Ovary (tissue), 10 donors: ENCODE measurements at places on chromosomes 4 and X.

- H3K27ac ChIP-seq = no peak overlapping the region
- no peaks in the 10 kb centered on the region for H3K4me1 ChIP-seq
- no peak overlapping the region for H3K4me3 ChIP-seq
- no peaks in the 10 kb centered on the region for H3K27me3 ChIP-seq
- no peaks in the 10 kb centered on the region for H3K36me3 ChIP-seq
Measured at GRCh38 chr4:109943745-109944144, 31.1 kb downstream of the EGF start.

DNA sequence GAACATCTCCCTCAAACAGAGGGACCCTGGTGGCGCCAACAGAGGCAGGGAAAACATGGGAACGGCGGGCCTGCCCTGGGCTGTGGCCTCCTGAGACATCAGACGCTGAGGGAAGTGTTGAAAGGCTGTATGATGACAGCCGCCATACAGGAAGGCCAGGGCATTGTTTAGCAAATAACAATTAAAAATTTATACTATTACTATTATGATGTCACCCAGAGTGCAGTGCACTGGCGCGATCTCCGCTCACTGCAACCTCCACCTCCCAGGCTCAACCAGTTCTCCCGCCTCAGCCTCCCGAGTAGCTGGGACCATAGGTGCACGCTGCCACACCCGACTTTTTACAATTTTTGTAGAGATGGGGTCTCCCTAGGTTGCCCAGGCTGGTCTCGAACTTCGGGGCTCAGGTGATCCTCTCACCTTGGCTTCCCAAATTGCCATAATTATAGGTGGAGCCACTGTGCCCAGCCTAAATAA, 54.6 kb downstream of the CPZ start:
- no peak overlapping the region for H3K4me3 ChIP-seq
- no peaks in the 10 kb centered on the region for H3K4me1 ChIP-seq
- peak; percentile 2 for DNase-seq

- no peaks in the 10 kb centered on the region for H3K36me3 ChIP-seq
- H3K4me1 ChIP-seq = no peaks in the 10 kb centered on the region
- DNase-seq = no peak
- no peak overlapping the region for H3K27ac ChIP-seq
- H3K4me3 ChIP-seq = no peak overlapping the region
Measured at GRCh38 chr4:72323227-72323626, 245.8 kb downstream of the ADAMTS3 start.

GRCh38 chr4:43456383-43456782, 563.9 kb downstream of the GRXCR1 start:
- H3K36me3 ChIP-seq = no peaks in the 10 kb centered on the region
- no peak overlapping the region for H3K27ac ChIP-seq
- H3K4me3 ChIP-seq = no peak overlapping the region
- DNase-seq = no peak
- no peaks in the 10 kb centered on the region for H3K27me3 ChIP-seq

DNA sequence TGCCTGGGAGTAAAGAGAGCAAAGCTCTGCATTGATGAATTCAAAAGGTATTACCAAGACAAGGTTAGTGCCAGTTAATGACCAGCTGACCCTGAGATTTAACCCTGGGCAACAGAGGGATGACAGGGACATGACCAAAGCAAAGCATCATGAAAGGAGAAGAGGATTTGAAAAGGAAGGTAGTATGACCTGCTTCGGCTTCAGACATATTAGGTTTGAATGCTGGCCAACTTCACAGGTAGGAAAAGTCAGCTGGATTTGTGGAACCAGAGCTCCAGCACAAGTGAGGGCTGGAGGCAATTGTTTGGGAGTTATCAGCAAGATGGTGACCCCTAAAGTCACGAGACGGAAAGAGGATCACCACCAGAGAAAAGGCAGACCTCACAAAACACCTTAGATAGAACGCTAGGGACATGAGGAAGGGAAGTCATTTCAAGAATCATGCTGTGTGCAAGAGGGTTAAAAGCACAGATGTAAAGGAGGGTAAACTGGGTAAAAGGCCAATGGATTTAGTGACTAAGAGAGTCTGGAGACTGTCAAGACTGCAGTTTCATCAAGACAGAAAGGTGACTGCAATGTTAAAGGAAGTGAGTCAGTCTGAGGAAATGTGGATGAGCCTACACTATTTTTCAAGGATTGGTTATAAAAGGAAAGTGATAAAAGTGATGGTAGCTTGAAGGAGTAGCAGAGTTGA, 45.6 kb downstream of the SH3RF1 start:
- DNase-seq = no peak
- H3K4me1 ChIP-seq = peaks cover 5% of the 10 kb centered on the region
- no peaks in the 10 kb centered on the region for H3K36me3 ChIP-seq
- H3K4me3 ChIP-seq = no peak overlapping the region
- H3K27me3 ChIP-seq = no peaks in the 10 kb centered on the region

DNA sequence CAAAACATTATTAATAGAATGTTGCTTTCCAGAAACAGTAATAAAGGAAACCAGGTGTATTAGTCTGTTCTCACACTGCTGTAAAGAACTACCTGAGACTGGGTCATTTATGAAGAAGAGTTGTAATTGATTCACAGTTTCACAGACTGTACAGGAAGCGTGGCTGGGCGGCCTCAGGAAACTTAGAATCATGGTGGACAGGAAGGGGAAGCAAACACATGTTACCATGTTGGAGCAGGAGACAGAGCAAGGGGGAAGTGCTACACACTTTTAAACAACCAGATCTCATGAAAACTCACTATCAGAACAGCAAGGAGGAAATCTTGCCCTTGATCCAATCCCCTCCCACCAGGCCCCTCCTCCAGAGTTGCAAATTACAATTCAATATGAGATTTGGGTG, 815.8 kb downstream of the TRIML1 start:
- H3K27me3 ChIP-seq = peaks cover 3% of the 10 kb centered on the region
- DNase-seq = no peak
- H3K4me3 ChIP-seq = no peak overlapping the region

GRCh38 chr4:13627606-13628311, at the start of gene BOD1L1:
Gene BOD1L1, minus strand, starts transcription at chr4:13627725. Its CDS starts 138 bp downstream, at chr4:13627587.
- H3K4me1 ChIP-seq = peaks cover 11% of the 10 kb centered on the region
- H3K27me3 ChIP-seq = no peaks in the 10 kb centered on the region
- peak within 1 kb of the TSS; percentile 65 for H3K4me3 ChIP-seq
- no peaks in the 10 kb centered on the region for H3K36me3 ChIP-seq
- H3K27ac ChIP-seq = peak within 1 kb of the TSS; percentile 86
- peak; percentile 83 for DNase-seq

- H3K36me3 ChIP-seq = no peaks in the 10 kb centered on the region
- no peaks in the 10 kb centered on the region for H3K27me3 ChIP-seq
- no peak for DNase-seq
- H3K4me1 ChIP-seq = peaks cover 8% of the 10 kb centered on the region
- peak overlapping the region; percentile 49 for H3K4me3 ChIP-seq
Measured at GRCh38 chr4:154490234-154490582, 1.4 kb downstream of the DCHS2 start.

DNA sequence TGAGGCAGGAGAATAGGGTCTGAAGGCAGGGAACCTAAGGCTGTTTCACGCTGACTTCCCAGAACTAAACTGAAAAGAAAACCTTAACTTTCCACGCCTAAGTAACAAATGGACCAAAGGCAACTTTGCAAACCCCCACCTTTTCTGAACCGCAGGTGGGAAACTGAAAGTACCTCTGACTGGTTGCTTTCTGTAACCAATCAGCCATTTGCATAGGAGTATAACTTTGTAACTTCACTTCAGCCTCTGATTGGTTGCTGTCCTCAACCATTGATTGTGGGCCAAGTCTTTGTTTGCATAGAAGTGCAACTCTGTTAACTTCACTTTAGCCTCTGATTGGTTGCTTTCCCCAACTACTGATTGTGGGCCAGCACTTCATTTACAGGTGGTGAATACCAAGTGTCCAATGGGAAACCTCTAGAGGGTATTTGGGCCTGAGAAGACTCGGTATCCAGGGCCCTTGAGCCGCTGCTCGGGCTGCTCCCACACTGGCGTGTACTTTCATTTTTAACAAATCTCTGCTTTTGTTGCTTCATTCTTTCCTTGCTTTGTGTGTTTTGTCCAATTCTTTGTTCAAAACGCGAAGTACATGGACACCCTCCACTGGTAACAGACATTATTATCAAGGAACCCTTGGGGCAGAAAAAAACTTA, 121.6 kb upstream of the CBR4 start:
- no peak overlapping the region for H3K4me3 ChIP-seq
- no peak for DNase-seq
- no peak overlapping the region for H3K27ac ChIP-seq
- H3K36me3 ChIP-seq = no peaks in the 10 kb centered on the region
- no peaks in the 10 kb centered on the region for H3K4me1 ChIP-seq

DNA sequence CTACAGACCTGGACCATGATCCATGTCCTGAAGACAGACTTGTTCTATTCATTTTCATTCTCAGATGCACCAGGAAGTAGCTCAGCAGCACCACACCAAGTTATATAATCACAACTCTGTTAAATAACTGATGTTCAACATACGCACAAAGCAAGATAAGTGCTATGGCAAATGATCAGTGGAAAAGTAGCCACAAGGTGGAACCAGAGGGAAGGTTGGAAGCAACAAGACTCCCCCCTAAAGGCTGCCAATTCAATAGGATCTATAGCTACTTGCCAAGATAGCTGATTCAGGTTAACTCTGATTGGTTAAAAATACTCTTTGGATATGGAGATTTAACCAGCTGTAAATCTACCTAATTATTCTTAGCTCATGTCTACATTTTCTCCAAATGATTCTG, 23.7 kb upstream of the FAM47B start:
- H3K36me3 ChIP-seq = no peaks in the 10 kb centered on the region
- H3K27me3 ChIP-seq = no peaks in the 10 kb centered on the region
- no peak for DNase-seq
